ENCODE measurements at places on chromosomes 7 and 10.

GRCh38 chr10:121313119-121313875 is 284.9 kb downstream of the FGFR2 start:
- DNase-seq, result peak; percentile 63

GRCh38 chr7:101124376-101125056 is 2.4 kb upstream of the SERPINE1 start:
- no peak for DNase-seq

DNA sequence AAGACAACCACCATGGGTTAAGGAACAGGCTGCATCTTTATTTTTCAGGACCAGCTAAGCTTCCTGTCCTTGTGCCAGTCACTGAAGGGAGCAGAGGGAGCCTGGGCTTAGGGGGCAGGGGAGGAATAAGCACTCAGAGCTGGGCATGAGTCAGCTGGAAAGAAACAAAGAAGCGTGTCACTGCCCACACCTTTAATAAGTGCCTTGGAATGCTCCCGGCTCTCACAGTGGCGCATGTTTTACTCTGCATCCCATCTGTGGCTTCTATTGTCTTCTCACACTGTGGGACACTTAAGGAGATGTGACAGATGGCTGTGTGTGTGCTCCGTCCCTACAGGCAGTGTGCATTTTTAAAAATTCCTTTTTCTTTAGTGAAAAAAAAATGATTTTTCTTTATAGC is 71.7 kb downstream of the MTURN start:
- DNase-seq, result peak; percentile 85

DNA sequence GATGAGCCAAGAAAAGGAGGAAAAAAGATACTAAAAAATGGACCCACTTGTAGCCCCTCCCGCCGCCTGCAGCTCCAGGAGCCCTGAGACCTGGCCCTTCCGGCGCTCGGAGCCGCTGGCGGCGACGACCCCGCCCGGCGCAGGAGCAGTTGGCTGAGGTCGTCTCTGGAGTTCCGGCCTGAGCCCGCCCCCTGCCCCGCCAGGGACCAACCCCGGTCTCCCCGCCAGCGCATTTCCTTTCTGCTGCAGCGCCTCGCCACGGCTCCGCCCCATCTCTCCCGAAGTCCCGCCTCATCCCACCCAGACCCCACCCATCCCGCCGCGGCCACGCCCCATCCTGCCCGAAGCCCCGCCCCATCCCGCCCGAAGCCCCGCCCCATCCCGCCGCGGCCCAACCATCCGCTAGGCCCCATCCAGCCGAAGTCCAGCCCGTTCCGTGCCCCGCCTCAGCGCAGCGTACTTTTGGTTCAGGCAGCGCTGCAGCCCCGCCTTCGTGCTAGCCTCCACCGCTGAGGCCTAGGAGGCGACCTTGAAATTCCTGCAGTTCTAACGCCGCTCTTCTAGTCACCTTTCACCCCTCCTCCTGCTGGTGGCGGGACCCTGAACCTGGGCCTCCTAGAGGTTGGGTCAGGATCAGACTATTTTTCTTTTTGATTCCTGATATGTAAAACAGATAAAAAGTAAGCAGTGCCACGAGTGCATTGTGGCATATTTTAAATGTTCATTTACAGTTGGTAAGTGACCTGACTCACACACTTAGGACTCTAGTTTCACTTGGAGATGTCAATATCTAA is at the start of gene STN1:
STN1 (minus strand) TSS at position 132 of the 794 bp plus-strand sequence. CDS start 590 bp downstream, outside the sequence.
- DNase-seq, result peak; percentile 97

DNA sequence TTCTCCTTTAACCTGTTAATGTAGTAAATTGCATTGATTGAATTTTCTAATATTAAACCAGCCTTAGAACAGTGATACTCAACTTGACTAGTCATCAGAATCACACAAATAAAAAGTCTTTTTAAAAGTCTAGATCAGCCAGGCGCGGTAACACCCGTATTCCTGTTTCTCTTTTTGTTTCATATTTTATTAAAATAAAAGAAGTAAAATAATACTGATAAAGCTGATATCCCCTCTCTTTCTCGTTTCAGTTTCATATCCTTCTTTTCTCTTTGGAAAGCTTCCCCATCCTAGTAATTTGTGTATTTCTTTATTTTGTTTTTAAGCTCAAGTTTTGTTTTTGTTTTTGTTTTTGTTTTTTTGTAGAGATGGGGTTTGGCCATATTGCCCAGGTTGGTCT is 9.3 kb downstream of the SMO start:
- no peak for DNase-seq

GRCh38 chr10:111962951-111963350 is 220.6 kb downstream of the GPAM start:
- no peak for DNase-seq

GRCh38 chr7:111558991-111559390 is 3.3 kb downstream of the IMMP2L start:
- no peak for DNase-seq

GRCh38 chr7:115672024-115672423 is 358.5 kb downstream of the TFEC start:
- no peak for DNase-seq

DNA sequence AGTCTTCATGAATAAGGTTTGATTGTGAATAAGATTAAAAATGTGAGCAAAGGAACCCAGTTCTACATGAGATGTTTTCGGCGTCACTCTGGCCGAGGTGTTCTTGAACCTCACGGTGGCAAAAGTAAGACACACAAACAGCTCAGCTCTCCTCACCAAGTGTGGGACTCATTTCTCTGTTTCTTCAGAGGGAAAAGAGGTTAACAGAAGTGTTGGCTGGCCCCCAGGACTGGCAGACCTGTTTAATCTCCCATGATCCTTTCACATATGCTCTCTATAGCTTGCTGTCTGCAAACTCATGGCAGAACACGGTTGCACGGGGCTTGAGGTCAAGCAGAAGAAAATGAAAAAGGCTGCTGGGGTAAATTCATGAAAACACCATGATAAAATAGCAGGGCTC is 394.4 kb downstream of the CALN1 start:
- DNase-seq, result no peak

DNA sequence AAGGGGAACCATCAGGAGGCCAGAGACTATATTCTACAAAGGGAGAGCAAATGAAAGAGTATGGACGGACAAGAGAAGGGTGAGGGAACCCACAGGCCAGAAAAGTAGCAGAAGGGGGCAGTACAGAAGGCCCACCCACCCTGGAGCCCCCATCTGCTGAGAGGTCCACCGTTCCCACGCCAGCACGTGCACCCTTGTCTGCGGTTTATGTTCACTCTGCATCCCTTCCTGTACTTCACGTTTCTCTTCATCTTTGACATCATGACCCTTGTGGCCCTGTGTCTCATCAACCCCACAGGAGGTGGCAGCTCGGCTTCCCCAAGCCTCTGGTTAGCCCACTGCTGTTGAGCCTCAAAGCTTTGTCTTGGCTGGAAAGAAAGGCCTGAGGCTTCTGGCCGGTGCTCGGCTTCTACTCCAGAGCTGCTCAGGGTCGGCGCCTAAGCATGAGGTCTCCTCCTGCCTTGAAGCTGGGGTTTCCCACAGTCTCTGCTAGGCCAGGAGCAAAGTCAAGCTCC is 138.0 kb downstream of the DLG5 start:
- no peak for DNase-seq

GRCh38 chr7:99560834-99561736 is 2.6 kb downstream of the ZNF655 start:
- DNase-seq, result peak; percentile 53

- no peak for DNase-seq
Measured at GRCh38 chr10:86003201-86003621, 363.4 kb downstream of the GRID1 start.

GRCh38 chr10:45399113-45399512 is 25.1 kb downstream of the ALOX5 start:
- DNase-seq, result no peak

DNA sequence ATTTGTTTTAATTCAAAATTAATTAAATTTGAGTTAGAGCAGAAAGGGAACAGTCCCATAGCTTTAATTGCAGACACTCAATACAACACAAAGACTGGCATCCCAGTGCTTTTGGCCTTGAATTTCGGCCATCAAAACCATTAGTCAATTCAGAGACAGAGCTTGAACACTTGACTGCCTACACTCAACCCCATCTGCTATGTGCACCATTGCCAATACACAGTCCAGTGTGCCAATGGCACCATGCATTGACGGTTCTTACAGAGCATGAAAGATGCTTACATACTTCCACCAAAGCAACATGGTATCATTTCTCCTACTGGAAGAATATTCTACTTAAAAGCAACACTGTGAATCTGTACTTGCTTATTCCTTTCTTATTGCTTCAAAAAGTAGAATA is 43.6 kb upstream of the LRRTM3 start:
- no peak for DNase-seq

DNA sequence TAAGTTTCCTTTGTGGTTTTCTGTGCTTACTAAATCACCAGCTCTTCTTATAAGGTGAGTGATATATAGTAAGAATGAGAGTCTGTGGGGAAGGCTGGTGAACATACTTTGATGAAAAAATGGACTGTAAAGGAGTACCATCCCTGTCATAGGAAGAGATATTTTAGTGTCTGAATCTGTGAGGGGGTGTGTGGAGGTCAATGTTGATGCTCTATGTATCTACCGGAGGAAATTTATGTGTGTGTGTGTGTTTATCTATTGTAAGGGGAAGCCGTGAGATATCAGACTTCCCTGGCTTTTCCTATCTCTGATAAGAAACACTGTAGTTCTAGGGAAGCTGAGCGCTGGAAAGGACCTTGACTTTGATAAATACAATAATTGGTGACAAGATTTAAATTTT is 179.0 kb downstream of the PCDH15 start:
- no peak for DNase-seq

DNA sequence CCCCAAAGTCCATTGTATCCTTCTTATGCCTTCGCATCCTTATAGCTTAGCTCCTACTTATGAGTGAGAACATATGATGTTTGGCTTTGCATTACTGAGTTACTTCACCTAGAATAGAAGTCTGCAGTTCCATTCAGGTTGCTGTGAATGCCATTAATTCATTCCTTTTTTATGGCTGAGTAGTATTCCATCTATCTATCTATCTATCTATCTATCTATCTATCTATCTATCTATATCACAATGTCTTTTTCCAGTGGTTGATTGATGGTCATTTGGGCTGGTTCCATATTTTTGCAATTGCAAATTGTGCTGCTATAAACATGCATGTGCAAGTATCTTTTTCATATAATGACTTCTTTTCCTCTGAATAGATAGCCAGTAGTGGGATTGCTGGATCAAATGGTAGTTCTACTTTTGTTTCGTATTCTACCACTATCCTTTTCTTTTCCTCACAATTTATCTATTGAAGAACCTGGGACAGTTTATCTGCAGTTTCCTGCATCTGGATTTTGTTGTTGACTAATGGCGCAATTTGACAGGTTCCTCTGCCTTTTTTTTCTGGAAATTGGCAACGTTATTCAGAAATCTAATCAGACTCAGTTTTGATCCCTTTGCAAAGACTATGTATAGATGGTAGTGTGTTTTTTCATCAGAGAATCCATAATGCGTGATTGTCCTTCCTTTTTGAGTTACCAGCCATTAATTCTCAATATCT is 287.2 kb downstream of the ARL4A start:
- DNase-seq, result no peak

DNA sequence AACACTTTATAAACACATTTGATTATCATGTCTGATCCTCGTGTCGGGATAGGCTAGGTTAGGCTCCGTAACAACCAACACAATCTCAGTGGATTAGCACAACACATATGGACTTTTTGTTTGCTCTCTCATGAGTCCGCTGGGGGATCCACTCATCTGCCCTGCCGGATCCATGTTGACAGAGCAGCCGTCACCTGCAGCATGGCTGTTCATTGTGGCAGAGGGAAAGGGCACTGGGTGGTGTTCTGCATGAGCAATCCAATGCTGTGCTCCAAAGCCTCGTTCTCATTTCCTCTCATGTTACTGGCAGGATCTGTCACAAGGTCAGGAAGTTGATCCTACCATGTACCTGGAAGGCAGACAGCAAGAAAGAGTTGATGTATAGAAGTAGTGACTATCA is 62.5 kb upstream of the RAPGEF5 start:
- no peak for DNase-seq

- DNase-seq, result no peak
Measured at GRCh38 chr7:53022893-53023292, 12.5 kb upstream of the POM121L12 start.

GRCh38 chr7:31336202-31337001 is 4.1 kb downstream of the NEUROD6 start:
- no peak for DNase-seq

- DNase-seq, result no peak
Measured at GRCh38 chr10:81179805-81180452, 642.2 kb downstream of the SH2D4B start.

DNA sequence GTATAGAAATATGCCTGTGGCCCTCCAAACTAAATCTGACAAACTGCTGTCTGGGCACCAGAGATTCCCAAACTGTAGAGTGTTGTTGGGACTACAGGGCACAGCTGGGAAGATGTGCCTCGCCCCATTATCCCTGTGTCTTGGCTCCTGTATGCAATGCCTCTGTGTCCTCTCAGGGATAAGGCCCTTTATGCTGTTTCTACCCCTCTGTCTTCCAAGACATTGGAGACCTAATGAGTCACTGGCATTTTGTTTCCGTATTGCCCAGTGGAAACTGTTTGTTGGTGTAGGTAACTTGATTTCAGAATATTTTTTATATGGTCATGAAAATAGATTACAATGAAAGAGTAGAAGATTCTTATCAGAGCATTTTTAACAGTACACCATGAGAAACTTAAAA is 183.2 kb downstream of the GLI3 start:
- no peak for DNase-seq

- no peak for DNase-seq
Measured at GRCh38 chr10:35433851-35434426, 97.6 kb downstream of the CCNY start.

- DNase-seq, result no peak
Measured at GRCh38 chr10:14618674-14619073, 156.0 kb downstream of the FAM107B start.

DNA sequence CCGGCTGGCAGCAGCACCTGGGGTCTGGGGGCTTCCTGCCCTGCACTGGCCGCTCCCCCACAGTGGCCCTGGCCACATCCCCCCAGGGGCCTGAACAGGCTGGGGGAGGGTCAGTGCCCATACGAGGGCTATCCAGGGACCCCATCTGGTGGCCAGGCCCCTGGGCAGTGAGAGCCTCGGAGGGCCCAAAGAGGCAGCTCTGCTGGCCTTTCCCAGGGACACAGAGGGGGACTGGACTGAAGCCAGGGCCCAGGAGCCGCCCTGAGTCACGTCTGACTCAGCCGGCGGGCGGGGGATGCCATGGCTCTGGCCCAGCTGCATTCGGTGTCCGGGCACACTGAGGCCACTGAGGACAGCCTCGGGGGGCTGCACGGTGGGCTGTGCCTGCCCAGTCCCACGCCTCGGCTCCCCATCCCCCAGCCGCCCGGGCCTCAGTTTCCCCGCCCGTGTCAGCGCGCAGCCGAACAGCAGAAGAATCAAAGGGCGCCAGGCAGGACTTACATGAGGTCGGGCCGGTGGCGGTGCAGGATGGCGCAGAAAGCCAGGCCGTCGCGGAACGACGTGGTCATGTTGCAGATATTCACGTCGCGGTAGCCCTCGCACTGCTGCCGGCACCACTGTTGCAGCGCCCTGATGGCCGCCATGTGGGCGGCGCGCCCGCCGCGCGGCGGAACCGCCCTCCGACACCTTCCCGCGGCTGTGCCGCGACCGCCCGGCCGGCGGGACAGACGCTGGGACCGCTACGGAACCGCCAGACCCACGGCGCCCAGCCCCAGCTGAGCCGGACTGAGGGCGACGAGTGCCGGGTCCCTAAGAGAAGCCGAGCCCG is at the start of gene MICALL2:
MICALL2 (minus strand) TSS at position 788 of the 829 bp plus-strand sequence; CDS start at position 644, 144 bp downstream.
- peak; percentile 92 for DNase-seq
